ENCODE measurements at places on chromosomes 4 and X.
A peak's percentile ranks its signal among the peaks of the same experiment; 100 is the strongest.

DNA sequence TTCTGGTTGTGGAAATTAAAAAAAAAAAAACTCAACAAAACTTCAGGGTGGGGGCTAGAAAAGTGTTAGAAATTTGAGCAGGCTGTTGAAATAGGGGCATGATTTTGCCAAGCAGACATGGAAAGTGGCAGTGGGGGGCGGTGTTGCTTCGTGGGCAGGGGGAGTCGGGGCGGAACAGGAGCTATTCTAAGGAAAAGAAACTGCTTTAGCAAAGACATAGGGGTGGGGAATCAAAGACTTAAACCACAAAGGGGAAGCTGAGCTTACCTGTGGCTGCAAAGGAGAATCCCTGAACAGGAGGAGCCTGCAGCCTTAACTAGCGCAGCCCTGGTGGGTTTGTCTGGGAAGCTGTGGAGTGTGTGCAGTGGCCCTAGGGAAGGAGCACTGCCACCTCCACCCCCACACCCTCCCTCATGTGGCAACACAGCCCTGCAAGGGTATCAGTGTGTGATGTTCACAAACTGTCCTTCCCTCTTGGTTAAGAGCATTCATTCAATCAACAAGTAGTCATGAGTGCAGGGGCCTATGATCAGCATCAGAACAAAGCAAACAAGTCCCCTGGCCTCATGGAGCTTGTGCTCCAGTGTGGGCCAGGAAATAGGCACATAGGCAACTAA lies 20.5 kb downstream of the SEL1L3 start:
- DNase-seq: peak; percentile 65

GRCh38 chr4:119623025-119623424 lies 5.6 kb downstream of the PDE5A start:
- no peak for DNase-seq

- no peak for DNase-seq
These were observed 560.9 kb downstream of the INPP4B start for GRCh38 chr4:142285222-142285583.

GRCh38 chrX:38124000-38124399 lies 96.7 kb downstream of the SRPX start:
- DNase-seq: no peak

GRCh38 chr4:169185133-169185956 lies 85.4 kb downstream of the SH3RF1 start:
- DNase-seq: no peak

DNA sequence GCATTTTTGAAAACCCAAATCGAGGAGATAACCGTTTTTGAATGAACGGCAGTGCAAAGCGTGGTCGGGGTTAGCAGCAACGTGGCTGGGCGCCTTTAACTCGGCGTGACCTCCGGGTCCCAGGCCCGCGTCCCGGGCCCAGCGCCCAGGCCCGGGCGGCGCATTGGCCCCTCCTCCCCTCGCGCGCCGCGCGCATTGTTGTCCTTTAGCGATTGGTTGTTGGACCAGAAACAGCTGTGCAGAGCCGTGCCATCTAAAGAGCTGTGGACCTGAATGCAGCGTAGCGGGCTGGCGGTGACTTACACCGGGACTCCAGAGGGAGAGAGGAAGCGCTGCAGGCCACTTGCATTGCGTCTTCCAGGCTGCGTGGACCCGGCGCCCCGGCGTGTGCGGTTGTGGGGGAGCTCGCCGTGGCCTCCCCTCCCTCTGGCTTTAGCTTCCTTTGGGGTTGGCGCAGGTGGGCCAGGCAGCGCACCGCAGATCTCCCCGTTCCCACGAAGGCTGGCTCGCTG lies at the start of gene STOX2:
Gene STOX2 (plus strand): TSS at position 227 of the 512 bp plus-strand sequence. CDS start 1,484 bp downstream, outside the sequence.
- DNase-seq: peak; percentile 57

DNA sequence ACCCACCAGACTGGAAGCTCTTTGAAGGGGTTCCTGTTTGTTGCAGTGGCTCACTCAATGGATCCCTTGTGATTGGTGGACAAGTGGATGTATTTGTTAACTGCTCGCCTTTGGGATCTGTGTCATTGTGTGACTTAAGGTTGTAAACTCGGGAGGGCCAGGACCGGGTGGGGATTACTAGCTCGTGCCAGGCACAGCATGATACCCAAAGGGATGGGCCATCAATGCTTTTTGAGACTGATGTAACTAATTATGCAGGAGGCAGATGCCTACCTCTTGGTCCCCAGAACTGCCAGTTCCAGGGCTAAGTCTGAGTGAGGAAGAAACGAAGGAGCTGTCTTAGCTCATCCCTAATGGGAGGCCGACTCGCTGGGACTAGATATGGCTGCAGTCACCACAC lies 27.7 kb downstream of the UTP14A start:
- DNase-seq: no peak

- no peak for DNase-seq
These were observed 42.7 kb downstream of the LONRF3 start for GRCh38 chrX:119017077-119017476.

GRCh38 chrX:86066998-86067397 lies 19.6 kb upstream of the CHM start:
- no peak for DNase-seq

- DNase-seq: no peak
These were observed 286.6 kb downstream of the BMPR1B start for GRCh38 chr4:95044324-95044837.

DNA sequence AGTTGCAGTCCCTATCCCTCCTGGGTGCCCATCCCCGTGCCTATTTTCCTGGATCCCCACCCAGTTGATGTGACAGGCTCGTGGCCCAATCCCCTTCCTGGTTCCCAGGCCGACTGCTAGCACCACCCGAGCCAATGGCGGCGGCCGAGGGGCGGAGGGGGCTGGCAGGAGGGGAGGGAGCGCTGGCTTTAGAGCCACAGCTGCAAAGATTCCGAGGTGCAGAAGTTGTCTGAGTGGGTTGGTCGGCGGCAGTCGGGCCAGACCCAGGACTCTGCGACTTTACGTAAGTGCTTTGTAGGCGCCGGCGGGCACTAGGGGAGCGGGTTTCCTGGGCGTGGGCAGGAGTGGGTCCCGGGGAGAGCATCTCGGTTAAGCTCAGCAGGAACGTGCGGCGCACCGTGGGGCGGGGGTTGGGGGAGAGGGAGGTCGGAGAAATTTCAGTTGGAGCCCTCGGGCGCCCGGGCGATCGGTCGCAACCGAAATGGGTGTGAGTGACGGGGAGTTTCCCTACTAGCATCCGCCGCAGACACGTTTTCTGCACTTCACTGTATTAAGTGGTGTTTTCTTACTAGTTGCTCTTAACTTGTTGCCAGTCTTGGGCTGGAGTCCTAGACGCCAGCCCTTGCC lies at the start of gene PLS3:
Gene PLS3 (plus strand): TSS at position 197 of the 627 bp plus-strand sequence. CDS start 49,077 bp downstream, outside the sequence.
- peak; percentile 57 for DNase-seq

DNA sequence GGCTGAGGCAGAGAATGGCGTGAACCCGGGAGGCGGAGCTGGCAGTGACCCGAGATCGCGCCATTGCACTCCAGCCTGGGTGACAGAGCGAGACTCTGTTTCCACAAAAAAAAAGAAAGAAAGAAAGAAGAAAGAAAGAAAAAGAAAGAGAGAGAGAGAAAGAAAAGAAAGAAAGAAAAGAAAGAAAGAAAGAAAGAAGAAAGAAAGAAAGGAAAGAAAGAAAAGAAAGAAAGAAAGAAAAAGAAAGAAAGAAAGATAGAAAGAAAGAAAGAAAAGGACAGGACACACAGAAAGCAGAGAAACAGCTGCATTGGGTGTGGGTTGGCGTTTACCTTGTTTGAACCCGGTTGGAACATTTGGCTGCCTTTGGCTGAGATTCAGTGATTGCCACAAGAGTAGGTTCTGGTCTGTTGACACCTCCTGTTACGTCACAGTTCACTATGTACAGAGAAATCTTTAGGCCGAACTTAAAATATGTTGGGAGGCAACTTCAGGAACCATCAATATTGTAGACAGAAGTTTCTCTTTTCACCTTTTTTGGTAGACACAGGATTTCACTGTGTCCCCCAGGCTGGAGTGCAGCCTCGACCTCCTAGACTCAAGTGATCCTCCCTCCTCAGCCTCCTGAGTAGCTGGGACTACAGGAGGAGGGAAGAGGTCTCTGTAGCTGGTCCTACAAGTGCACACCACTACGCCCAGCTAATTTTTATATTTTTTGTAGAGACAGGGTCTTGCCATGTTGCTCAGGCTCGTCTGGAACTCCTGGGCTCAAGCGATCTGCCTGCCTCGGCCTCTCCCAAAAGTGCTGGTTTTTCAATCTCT lies 16.3 kb upstream of the PLCXD1 start:
- no peak for DNase-seq

GRCh38 chrX:48971249-48972219 lies at the start of gene KCND1:
Gene KCND1, minus strand, starts transcription at chrX:48971844. Its CDS starts 1,573 bp downstream, at chrX:48970271.
- no peak for DNase-seq

- no peak for DNase-seq
These were observed 62.7 kb upstream of the SORBS2 start for GRCh38 chr4:185874516-185875230.

GRCh38 chr4:93827272-93827947 lies 1.1 kb upstream of the ATOH1 start:
- no peak for DNase-seq

GRCh38 chrX:138229718-138230117 lies 481.8 kb downstream of the FGF13 start:
- DNase-seq: no peak

DNA sequence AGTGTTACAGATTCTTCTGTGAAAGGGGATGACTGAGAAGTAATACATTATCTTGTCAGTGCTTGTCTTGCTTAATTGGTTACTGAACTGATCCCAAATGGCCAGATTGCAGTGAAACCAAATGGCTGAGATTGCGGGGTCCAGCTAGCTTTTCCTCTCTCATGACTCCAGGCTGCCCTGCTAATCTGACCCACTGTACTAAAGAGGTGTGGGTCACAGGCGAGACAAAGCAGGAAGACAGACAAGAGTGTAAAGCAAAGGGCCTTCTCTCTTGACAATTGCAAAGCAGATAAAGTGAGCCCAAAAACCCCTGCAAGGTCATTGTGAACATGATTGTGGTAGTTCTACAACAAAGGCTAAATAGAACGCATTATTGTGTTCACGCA lies 2.1 kb downstream of the TMEM150C start:
- DNase-seq: no peak

GRCh38 chr4:77007358-77008230 lies 58.0 kb downstream of the SEPTIN11 start:
- DNase-seq: no peak

- DNase-seq: peak; percentile 57
These were observed 450.0 kb downstream of the ANKRD50 start for GRCh38 chr4:124262211-124263179.

GRCh38 chr4:6732441-6733357 lies 16.7 kb downstream of the BLOC1S4 start:
- DNase-seq: no peak

- no peak for DNase-seq
These were observed 233.5 kb upstream of the GYPA start for GRCh38 chr4:144374065-144374464.

DNA sequence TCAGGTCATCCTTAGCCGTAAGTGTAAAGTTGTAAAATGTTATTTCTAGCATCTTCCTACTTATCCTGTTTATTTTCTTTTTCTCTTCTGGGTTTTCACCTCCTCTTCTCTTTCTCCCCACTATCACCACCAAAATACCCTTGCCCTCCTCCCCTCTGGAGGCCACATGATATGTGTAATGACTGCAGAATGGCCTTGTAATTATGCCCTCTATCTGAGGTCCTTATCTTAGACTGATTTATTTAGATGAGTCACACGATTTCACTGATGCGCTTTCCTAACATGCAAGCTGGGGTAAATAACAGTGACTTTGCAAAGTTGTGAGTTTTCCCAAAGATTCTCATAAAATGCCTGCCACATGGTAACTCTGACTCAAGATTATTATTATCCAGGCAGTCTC lies 231.8 kb upstream of the GPRIN3 start:
- DNase-seq: no peak

GRCh38 chr4:59553063-59553720 lies 1646.9 kb upstream of the ADGRL3 start:
- no peak for DNase-seq

DNA sequence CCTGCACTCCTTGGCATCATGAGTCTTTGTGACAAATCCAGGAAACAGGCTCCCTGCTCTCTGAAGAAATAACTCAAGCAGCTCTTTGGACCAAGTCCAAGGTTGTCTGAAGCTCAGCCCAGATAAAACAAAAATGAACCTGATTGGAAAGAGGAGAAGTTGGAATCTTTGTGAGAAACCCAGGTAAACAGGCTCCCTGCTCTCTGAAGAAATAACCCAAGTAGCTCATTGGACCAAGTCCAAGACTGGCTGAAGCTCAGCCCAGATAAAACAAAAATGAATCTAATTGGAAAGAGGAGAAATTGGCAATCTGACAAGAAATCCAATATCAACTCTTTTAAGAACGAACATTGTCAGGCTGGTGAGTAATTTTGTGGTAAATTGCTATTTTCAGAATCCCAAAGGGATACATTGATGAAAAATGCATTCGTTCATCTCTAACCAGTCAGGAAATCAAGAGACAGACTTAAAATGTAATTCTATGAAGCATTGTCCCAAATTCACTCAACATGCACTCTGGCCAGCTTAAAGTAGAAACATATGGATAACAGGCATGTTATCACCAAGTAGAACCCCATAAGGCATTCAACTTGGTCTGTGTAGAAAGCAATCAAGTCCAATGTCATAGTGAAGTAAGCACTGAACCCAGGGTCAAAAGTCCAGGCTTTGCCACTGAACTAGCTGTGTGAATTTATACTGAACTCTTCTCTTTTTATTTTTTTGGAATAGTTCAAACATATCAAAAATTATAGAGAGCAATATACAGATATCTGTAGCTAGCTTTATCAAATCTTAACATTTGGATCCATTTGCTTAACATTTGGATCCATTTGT lies 16.8 kb upstream of the NFXL1 start:
- DNase-seq: no peak

DNA sequence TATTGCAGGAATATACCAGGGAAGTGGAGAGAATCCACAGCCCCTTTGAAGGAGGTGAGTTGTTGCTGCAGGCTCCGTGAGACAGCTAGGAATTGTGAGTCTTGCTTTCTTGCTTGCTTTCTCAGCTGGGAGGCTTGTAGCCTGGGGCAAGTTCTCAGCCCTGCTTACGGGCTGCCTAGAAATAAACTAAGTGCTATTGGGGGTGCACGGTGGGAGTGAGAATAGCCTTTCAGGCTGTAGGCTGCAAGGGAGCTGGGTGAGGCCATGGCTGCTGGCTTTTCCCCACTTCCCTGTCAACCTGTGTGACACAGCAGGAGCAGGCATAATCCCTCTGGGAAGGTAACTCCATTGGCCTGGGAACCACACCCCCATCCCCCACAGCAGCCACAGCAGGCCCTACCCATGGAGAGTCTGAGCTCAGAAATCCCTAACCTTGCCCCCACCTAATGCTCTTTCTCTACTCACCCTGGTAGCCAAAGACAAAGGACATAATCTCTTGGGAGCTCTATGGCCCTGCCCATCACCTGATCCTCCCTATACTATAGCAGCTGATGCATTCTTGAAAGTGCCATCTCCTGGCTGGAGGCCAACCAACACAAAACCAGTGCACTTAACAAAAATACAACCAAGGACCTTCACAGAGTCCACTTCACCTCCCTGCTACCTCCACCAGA lies 113.0 kb downstream of the MMRN1 start:
- no peak for DNase-seq
